ENCODE measurements at places on chromosomes 12 and 14.

- no peak for DNase-seq
These were observed 59.0 kb downstream of the VCPKMT start for GRCh38 chr14:50057331-50057730.

DNA sequence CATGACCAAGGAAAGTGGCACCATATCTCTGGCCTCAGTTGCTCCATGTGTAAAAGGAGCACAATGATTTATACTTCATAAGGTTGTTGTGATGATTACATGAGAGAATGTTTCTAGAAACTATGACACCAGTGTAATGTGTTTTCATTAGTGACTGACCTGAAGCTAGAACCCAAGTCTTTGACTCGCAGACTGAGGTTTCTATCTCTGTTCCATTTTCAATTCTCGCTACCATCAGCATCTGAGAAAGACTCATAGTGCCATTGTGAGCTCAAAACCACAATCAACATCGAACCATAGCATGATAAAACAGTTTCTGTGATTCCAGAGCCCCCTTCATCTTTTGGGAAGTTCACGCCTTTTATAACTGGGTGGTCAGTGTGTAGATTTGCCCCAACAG is 53.8 kb downstream of the STAB2 start:
- no peak for DNase-seq

DNA sequence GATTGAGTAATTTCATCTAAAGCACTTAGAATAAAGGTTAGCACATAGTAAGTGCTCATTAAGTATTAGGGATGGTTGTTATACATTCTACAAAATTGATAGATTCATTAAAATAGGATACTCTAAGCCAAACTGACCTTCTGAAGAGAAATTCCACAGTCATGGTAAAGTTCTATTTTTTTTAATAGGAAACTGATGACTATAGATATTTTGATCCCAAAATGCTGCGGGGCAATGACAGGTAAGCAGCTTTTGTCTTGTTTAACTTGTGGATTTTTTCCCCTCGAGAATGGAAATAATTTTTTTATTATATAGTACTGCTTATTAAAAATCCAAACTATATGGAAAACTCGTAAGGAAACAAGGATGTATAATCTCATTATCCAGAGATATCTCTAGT is 97.0 kb downstream of the SCFD1 start:
- DNase-seq = no peak

- DNase-seq = no peak
These were observed 34.1 kb downstream of the SCFD1 start for GRCh38 chr14:30656190-30656632.

DNA sequence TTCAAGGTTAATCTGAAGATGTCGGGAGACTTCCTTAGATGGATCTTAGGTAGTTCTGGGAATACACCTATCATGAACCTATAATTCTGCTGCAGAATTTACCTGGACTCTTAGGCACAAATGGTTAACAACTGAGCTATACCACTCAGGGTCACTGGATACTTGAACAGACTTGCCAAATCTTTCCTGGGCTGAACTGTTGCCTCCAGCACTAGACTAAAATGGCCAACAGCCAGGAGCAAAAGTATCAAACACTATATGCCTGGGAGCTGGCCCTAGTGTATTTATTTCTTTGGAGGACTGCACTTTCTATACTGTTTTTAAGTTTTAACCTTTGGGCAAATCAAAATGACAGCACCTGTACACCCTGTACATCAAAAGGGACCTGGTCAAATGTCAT is 252.8 kb downstream of the TMEM117 start:
- DNase-seq = no peak

- DNase-seq = no peak
These were observed 102.8 kb downstream of the SCAF11 start for GRCh38 chr12:45887544-45887943.

GRCh38 chr14:21852061-21852664 is 178.5 kb upstream of the OR4E1 start:
- DNase-seq = no peak

- DNase-seq = no peak
These were observed 29.2 kb downstream of the CLEC2D start for GRCh38 chr12:9698681-9699080.

DNA sequence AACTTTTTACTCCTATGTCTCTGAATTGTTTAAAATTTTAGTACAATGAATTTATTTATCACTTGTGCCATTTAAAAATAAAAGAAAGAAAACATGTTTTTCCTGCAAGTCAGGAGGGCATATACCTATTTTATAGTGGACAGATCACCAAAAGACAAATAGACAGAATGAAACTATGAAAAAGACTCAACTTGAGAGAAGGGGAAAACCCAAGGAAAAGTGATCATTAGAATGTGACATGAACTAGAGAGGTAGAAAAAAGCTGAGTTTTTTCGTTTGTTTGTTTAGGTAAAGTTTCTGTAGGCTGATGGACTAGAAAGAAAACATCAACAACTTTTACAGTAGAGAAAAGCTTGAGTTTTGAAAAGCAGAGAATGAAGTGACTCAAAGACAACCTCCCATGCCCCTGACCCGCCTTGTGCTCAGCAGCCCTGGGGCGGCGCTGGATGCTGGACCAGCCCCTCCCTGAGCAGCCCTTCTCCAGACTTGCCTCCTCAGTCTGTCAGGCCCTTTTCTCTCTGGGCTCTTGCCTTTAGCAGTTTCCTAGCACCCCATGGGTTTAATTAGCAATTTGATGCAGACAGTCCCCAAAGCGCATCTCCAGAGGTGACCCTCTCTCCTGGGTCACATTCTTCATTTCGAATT is 95.1 kb upstream of the ARID2 start:
- no peak for DNase-seq

GRCh38 chr12:95304673-95305198 is 87.1 kb downstream of the VEZT start:
- no peak for DNase-seq

DNA sequence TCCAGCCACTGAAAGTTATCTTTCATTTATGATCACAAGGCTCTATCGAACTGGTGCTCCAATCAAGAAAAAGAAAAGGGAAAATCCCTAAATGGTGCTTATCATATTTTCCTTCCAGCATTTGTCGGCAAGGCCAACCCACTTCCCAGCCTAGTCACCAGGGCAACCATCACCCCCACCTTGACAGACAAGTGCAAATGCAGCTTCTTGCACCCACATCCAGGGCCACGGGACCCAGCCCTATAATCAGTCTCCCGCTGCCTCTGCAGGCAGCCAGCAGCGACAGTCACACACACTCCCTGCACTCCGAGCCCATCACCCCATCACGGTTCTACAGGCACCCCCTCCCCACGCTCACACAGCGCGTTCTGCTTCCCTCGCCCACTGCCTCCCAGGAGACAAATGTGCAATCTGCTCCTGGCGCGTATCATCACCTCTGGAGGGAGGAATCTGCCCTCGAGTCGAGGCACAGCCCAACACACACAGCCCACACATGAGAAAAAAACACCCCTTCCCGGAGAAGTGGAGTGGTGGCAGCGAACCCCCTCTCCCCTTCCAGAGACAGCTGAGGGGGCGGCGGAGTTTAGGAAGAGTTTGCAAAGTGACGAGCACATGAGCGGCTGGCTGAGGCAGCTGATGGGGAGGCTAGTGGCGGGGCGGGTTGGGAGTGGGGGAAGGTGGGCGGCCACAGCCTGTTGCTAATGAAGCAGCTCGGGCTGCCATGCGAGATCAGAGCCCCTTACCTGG is 9.3 kb upstream of the PPP4R4 start:
- no peak for DNase-seq

DNA sequence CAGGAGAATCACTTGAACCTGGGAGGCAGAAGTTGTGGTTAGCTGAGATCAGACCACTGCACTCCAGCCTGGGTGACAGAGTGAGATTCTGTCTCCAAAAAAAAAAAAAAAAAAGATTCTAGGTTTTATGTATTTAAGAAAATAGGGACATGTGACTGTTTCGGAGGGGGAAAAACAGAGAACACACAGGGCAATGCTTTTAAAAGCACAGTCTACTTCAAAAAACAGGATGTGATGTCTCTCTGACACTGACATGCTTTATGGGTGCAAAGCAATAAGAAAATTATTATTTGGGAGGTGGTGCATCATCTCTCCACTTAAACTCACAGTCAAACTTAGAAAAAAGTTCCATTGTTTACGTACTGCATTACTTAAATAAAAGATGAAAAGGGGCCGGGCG is 28.7 kb downstream of the CLIP1 start:
- no peak for DNase-seq

DNA sequence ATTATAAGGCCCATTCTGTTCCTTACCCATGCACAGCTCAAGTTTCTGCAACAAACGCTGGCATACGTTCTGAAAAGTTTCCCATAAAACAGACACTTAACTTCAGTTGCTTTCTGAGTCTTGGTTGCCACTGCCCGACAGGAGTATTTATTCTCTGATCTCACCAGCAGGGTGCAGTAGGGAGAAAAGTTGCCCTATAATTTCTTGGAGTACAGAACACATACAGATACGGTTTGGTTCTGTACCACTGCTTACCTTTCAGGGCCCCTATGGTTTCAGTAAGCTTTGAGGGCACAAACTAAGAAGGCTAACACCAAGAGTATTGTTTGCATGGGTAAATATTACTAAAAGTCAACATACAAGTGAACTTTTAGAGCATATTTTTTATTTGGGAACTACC is 77.9 kb downstream of the SPATA7 start:
- DNase-seq = no peak

GRCh38 chr12:92585115-92585727 is 117.6 kb upstream of the PLEKHG7 start:
- DNase-seq = no peak

DNA sequence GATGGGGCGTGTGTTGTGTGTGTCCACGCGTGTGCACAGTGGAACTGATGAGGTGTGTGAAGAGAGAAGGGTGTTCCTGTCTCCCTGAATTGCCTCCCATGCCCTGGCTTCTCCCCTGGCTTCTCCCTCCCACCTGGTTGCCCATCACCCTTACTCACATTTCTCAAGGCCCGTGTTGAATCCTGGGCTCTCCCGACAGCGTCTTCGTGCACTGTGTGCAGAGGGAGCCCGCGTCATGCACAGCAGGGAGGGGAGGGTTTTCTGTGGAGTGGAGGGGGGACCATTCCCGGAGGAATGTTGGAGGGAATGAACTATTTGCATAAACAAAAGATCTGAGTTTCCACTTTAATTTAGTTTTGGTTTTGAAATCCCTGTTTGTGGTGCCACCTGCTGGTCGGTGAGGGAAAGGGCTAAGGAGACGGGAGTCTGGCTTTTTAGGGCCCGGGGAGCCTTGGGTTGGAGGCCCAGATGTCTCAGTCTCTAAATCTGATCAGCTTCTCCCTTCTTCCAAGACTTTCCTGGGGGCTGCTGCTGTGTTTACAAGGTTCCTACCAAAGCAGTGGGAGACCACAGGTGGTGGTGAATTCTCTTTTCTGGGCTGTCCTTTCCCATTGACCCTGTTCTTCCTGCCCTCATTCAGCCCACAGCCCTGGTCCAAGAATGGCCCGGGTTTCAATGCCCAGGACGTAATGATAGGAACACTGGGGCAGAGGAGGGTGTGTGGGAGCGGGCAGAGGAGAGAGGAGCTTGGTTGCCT is at the start of gene C1R:
C1R (minus strand) TSS at position 217 of the 757 bp plus-strand sequence; CDS start at position 160, 57 bp downstream.
- no peak for DNase-seq

GRCh38 chr14:71022939-71023338 is 115.7 kb downstream of the PCNX1 start:
- DNase-seq = no peak

- no peak for DNase-seq
These were observed 11.1 kb downstream of the RASSF3 start for GRCh38 chr12:64621257-64621942.

DNA sequence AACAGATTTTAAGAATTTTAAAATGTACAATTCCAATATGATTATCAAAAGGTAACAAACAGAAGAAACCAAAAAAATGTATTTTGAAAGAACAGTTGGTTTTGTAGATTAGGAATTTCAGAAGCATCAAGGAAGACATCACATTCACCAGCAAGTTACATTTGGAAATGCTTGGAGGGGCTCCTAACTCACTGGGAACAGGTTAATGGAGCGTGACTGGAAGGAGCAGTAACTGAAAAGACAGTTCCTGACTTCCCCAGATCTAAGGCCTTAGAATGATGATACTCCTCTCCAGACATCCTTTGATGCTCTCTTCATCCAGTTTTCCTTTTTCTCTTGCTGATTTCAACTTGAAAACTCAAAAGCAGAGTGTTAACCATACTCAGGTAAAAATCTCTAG is 220.0 kb upstream of the EGLN3 start:
- DNase-seq = no peak

DNA sequence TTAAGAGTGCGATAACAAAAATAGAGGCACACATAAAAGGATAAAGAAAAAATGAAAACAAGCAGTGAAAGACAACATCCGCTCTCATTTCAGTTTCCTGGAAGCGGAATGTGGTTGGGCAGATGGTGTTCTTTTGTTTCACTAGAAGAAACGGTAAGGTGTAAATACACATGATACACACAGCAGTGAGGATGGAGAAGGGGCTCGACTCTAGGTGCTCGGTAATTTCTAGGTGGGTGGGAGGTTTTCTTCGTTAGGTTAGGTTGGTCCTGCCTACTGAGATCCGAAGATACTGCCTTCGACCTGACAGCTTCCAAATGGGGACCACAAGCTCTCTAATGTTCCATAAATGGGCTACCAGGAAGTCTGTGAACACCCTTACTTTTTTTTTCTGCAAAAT is 1082.5 kb downstream of the BCL11B start:
- no peak for DNase-seq

DNA sequence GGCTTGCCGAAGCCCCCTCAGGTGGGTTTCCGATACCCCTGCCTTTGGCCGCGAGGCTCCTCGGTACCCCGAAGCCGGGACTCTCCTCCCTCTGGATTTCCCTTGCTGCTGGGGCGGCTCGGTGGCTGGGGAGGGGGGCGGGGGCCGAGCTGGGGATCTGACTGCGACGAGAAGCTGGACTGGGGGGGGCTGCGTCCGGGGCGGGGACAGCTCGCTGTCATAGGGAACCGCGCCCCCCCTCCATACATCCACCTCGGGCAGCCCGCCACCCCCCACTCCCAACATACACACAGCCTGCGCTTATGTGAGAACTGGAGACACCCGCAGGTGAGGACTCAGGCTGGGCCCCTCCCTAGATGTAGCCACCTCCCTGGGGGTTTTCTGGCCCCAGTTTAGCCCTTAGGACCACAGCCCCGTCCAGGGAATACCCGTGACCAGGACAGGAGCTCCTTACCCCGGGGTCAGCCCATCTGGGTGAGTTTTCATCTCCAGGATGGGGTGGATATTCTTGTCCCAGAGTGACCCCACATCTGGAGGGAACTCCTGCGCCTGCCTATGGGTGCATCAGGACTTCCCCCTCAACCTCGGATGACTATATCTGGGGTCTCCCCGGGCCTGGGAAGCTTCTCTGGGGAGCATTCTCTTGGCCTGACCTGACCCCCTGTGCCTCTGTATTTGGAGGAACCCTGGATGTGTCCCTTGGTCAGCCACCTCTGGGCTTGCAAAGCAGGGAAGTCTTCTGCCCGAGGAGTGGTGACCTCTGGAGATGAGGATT is 687 bp downstream of the ASIC1 start:
- no peak for DNase-seq
